Right lung (tissue), 10 donors: ENCODE measurements at places on chromosomes 2 and 18.

DNA sequence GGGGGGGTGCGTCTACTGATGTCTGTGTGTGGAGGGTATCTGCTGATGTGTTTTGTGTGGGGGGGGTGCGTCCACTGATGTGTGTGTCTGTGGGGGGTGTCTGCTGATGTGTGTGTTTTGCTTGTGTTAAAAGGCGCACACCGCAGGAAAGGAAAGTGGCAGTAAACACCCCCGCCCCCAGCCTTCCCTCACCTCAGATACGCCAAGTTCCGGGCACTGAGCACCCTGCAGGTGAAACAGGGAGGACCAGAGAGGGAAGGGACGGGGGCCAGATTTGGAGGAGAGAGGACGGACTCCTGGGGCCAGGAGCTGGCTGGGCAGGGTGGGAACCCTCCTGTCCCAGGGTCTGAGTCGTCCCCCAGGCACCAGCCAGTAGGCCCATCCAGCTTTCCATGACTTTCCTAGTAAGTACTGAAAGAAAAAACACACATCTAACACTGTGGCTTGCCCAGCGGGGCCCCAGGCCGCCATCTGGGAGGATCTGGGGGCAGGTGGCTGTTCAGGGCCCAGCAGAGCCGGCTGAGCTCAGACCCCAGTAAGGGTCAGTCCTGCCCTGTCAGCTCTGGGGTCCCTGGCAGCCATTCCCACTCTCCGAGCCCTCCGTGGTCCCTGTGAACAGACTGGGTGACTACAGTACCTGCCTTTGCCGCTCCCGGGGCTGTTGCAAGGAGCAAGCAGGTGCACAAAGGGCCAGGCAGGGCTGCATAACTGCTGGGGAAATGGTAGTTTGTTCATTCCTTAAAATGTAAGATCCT is 126.9 kb downstream of the NFATC1 start:
- no peak for DNase-seq

DNA sequence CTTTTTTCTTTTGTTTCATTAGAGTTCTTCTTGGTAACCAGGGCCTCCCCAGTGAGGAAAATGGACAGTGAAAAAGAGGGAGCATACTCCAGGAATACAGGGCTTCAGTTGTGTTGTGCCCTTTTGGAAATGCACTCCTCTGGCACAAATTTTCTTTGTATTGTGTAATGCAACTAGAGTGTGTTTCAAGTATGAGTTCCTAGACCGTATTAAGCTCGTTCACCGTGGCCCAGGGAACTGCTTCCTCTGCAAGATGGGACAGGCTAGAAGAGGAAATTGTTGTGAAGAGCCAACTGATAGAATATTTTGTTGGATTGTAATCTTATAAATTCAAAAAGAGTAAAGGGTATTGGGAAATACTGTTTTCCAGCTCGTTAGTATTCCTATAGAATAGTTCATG is 137.2 kb upstream of the TTC39C start:
- no peak for DNase-seq

DNA sequence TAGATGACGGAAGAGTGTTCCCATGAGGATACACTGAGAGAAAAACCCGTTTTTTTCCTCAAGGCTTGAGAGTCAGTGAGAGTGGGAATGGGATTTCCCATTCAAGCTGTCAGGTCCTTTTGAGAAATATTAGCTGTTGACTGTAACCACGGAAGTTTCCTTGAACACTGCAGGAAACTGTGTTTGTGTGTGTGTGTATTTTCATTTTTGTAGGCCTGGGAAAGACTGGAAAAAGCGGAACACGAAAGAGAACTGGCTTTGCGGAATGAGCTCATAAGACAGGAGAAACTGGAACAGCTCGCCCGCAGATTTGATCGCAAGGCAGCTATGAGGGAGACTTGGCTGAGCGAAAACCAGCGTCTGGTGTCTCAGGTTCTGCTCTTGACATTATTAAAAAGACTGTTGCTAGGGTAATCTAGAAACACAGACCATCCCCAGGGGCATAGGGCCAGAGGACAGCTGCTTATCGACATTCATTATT is 98.8 kb upstream of the EML6 start:
- peak; percentile 73 for DNase-seq

- DNase-seq: no peak
Observed at GRCh38 chr2:30361751-30362394, 85.2 kb upstream of the LCLAT1 start.

GRCh38 chr2:118460425-118460824 is 372.2 kb downstream of the INSIG2 start:
- no peak for DNase-seq

- no peak for DNase-seq
Observed at GRCh38 chr2:231036131-231036530, 1.2 kb upstream of the C2orf72 start.

GRCh38 chr18:2032036-2032435 is 539.3 kb downstream of the METTL4 start:
- no peak for DNase-seq

- no peak for DNase-seq
Observed at GRCh38 chr2:76268484-76268883, 557.8 kb upstream of the GCFC2 start.

GRCh38 chr18:26181343-26181826 is 44.9 kb upstream of the TAF4B start:
- no peak for DNase-seq

DNA sequence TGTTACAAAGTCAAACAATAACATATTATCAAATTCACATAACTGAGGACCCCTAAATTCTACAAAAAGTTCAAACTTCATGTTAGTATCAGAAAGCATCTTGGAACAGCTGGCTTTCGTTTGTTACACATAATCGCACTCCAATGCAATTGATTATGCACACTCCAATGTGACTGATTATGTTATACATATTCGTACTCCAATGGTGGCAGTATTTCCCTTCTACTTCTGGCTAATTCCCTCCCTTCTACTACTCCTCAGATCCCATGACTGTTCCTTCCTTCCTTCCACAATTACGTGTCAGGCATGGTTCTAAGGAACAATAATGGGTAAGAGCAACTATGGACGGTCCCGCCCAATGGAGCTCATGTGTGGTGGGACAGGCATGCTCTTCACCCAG is 137.1 kb upstream of the CCDC150 start:
- DNase-seq: peak; percentile 42

DNA sequence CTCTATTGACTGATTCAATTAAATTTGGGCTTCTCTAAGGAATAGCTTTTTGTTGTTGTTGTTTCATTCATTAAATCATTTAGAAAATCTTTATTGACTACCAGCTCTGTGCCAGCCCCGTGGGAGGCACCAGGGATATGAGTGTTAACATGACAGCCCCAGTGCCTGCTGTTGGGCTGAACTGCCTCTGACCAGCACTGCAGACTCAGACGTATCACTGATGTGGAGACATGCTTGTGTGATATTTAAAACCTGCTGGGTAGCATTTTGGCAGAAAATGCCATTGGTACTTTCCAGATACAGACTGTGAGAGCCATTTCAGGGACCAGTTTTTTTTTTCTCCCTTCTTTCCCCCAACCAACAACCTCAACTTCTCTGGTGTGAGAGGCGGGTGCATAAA is 38.6 kb upstream of the KCNF1 start:
- no peak for DNase-seq

GRCh38 chr2:200467806-200468681 is 41.8 kb downstream of the KCTD18 start:
- DNase-seq: no peak

- DNase-seq: peak; percentile 73
Observed at GRCh38 chr18:58310517-58310916, 266.5 kb downstream of the NEDD4L start.

- no peak for DNase-seq
Observed at GRCh38 chr2:235468978-235469655, 24.7 kb upstream of the AGAP1 start.

DNA sequence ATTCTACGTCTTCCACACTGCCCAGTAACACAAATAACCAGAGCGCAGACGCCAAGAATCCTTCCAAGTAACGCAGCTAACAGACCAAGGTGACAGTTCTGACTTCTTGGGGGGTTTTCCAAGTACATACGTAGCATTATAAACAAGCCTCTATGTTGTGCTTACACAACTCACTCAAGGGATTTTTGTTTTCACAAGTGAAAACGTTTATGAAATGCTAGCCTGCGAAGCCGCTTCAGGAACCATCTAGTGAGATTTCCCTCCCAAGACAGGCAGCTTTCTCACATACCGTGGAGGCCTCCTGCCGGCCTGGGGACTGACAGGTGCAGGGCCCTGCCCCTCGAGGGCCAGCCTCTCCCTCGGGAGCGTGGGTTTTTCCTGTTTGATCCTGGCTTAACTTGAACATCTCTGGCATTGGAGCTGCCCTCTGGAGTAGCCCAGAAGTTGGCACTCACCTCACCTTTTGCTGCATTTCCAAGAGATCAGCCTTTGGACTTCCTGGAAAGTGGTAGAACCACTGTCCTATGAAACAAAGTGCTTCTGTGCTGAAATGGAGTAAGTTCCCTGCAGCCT is 151.1 kb downstream of the MBP start:
- no peak for DNase-seq

DNA sequence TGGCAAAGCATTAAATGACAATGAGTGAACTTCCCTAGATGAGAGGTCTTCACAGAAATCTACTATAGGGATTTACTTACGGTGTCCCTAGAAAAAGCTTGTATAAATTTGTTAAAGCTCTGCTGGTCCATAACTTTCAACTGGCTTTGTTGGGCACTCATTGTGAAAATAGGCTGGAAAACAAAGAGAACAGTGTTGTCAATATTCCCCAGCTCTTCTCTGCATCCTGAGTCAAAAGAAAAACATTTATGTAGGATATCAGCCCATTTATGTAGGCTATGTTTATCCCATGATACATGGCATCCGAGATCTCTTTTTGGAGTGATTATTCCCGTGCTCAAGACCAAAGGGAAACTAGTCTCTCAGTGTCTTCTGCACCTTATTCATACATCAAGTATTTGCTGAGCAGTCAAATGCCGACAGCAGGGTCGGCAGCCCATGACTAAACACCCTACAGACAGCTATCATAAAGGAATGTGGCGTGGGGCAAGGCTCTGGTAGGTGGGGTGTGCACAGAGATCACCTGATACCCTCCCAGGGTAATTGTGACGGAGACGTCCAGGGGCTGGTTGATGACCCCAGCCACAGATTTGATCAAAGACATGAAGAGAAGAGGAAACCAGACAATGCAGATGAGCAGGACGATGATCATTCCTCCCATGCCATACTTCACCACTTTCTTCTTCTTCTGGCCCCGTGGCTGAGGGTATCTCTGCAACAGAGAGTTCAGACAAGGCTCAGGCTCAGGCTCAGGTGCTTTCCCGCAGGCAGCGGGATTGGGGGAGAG is 155.9 kb downstream of the NAPG start:
- DNase-seq: no peak

- peak; percentile 88 for DNase-seq
Observed at GRCh38 chr18:22559414-22560274, 141.9 kb upstream of the CTAGE1 start.

DNA sequence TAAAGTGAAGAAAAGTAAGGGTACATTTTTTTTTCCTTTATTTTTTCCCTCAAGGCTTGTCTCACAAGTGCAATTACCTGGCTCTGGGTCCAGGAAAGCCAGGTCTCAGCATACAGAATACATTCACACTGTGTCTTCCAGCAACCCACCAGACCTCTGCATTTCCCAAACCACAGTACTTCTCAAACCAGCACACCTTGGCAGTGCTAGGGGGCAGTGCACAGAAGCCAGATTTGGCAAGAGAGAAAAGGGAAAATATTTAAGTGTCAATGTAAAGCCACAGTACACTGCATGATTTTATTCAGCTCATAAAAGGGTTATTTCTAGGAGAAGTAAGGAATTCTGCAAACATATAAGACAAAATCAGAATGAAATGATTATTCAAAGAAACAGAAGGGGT is 172.8 kb downstream of the NRXN1 start:
- no peak for DNase-seq

- DNase-seq: no peak
Observed at GRCh38 chr2:127103243-127104165, 3.5 kb downstream of the BIN1 start.

DNA sequence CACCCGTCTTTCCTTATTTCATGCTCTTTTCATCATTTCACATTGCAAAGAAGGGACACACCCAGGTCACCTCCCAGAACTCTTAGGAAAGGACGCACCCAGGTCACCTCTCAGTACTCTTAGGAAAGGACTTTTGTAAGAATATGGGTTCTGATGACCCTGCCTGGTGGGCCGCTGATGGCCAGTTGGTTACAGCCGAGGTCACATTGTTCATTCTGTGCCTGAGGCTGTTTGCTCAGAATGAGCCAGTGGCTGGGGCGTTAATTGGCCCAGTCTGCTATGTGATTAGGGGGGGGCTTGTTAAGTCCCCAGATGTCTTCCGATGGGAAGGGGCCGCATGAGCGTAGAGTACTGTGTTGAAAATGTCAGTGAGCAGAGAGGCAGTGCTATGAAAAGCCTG is 9.4 kb downstream of the MLPH start:
- no peak for DNase-seq

GRCh38 chr2:68568116-68568515 is 75.3 kb upstream of the PROKR1 start:
- no peak for DNase-seq

GRCh38 chr2:229297247-229297646 is 26.2 kb upstream of the PID1 start:
- DNase-seq: no peak

GRCh38 chr2:1636791-1637415 is 107.4 kb downstream of the PXDN start:
- no peak for DNase-seq

GRCh38 chr2:60525899-60526298 is 27.6 kb downstream of the BCL11A start:
- no peak for DNase-seq

DNA sequence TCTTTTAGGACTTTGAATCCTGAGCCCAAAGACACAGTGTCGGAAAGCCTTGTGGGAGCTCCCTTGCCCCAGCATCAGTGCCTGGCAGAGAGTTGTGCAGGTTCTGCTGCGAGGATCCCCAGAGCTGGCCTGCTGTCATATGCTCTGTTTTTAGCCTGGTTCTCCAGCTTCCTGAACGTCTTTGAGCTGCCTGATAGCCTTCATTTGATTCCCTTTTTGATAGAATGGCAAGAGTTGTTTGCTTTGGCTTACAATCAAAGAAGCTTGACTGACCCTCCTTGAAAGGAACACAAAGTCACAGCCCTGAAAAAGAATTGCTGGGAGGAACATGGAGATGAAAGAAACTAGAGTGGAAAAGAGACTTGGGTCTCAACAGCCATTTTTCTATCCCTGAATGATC is 95.4 kb downstream of the C1QL2 start:
- DNase-seq: peak; percentile 8

GRCh38 chr2:238790126-238790832 is 57.6 kb upstream of the TWIST2 start:
- peak; percentile 5 for DNase-seq

GRCh38 chr2:179253226-179253625 is 11.4 kb downstream of the SESTD1 start:
- DNase-seq: no peak

DNA sequence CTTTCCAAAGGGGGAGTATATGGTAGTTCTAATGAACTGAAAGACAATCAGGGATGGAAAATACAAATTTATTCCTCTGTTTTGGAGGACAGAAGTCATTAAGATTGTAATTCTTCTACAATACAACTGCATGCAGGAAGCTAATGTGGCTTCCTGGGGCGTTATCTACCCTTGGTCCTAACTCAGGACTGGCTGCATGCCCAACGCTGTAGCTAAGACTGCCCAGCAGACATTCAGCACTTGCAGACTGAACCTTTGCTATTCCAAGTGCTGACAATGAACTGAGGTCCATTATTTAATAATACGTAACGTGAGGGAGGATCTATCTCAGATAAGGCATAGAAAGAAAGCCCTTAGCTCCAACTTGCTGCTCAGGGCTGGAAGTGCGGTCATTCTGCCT is 53.2 kb downstream of the ZAP70 start:
- no peak for DNase-seq

- peak; percentile 67 for DNase-seq
Observed at GRCh38 chr2:71614976-71615766, 161.8 kb downstream of the DYSF start.
